GM06990 (cell line): ENCODE measurements at places on chromosomes 7 and 10.

DNA sequence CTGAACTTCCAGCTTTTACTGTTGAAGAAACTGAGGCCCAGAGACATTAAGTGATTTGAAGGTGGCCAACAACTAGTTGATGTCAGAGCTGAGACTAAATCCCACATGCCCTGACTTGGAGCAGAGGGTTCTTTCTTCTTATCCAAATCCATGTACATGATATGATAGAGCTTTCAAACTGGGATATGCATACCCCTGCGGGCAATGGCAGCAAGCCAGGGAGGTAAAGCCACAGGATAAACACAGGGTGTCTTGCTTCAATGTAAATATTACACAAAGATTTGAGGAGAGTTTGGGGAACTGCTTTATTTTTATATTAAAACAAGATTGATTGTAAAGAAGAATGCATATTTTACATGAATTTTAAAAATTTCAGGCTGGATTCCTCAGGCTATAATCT lies 2.3 kb upstream of the LRRC72 start:
- DNase-seq: no peak

GRCh38 chr7:156692849-156693248 lies 52.3 kb downstream of the RNF32 start:
- no peak for DNase-seq

DNA sequence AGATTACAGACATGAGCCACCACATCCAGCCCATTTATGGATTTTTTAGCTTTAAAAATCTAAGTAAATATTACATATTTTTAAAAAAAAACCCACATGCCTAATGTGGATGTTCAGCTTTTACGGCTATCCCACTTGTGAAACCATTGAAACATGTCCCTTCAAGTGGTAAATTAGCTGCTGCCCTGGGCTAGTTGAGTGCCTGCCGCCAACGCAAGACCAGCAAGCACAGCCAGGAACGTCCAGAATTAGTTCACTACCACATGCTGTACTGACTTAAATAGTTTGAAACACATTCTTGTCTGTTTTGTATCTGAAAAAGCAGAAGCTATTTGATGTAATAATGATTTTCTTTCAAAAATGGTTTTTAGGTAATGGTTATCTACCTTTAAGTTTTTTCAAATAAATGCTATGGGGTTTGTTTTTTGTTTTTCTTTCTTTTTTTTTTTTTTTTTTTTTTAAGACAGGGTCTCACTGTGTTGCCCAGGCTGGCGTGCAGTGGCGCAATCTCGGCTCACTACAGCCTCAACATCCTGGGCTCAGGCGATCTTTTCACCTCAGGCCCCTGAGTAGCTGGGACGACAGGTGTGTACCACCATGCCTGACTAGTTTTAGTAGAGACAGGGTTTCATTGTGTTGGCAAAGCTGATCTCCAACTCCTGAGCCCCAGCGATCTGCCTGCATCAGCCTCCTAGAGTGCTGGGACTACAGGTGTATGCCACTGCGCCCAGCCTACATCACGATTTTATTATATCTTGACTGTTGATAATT lies 57.0 kb downstream of the KLRG2 start:
- DNase-seq: no peak

GRCh38 chr7:79341902-79342301 lies 111.6 kb downstream of the MAGI2 start:
- no peak for DNase-seq
